Amniotic epithelial cell (primary cell): ENCODE measurements at places on chromosomes 6 and 20.

DNA sequence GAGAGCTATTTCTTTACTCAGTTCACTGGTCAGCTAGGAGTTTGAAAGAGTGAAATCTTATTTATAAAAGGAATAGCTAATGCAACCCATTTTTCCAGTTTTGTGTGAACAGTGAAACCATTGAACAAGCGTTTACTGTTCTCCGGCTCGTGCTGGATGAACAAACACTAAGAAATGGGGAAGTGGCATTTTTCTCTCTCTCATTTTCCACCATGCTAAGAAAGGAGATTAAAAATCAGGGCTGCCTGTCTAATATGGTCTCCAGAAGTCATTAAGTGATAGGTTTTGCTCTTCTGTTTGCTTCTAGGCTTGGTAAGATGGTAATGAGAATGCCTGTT is 774 bp upstream of the SFT2D1 start:
- DNase-seq, result no peak

DNA sequence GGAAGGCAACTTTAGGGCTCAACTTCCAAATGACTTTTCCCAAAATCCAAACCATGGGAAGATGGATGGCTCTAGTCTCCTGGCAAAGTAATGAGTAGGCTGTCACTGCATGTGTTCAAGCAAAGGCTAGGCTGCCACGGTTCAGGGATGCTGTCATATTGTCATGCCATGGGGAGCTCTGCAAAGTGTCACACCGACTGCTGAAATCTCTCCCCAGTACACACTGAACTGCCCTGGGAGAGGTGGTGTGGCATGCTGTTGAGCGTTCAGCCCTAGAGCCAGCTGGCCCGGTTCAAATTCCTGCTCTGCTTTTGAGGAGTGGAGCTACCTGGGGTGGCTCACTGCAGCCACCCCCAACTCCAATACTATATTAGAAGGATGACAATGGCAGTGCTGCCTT is 115.9 kb downstream of the LRFN2 start:
- no peak for DNase-seq

DNA sequence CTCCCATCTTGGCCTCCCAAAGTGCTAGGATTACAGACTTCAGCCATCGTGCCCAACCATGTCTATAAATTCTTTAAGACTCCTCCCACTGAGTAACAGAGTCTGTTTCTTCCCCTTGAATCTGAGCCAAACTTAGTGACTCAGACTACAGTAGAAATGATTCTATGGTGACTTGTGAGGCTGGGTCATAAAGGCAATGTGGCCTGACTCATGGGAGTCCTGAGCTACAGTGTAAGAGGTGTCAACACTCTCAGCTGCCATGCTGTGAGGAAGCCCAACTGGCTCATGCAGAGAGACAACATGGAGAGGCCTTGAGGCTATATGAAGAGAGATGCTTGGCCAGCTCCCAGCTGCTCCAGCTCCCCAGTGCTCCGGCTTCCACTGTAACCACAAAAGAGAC is 5.2 kb upstream of the NRSN2 start:
- DNase-seq, result peak; percentile 87

GRCh38 chr6:23410439-23410838 is 715.6 kb upstream of the NRSN1 start:
- DNase-seq, result no peak

- DNase-seq, result no peak
These were observed 42.7 kb downstream of the MGME1 start for GRCh38 chr20:18011482-18011881.

DNA sequence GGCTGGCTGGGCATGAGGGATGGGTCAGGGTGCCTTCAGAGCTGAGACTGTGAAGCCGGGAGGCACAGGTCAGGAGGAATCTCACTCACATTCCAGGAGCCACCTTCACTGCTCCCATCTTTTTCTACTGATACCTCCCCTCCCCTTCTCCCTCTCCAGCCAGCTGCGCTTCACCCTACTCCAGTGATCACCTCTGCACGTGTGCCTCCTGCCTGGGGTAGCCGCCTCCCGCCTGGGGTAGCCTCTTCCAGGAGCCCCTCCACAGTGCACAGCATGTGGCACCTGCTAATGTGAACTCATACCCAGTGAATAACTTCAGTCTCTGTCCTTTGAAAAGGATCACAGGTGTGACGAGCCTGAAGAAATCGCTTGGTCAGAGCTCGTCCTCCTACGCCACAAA is 232.6 kb downstream of the TMEM242 start:
- no peak for DNase-seq

- no peak for DNase-seq
These were observed 25.6 kb upstream of the ARMH2 start for GRCh38 chr6:24824142-24824938.

DNA sequence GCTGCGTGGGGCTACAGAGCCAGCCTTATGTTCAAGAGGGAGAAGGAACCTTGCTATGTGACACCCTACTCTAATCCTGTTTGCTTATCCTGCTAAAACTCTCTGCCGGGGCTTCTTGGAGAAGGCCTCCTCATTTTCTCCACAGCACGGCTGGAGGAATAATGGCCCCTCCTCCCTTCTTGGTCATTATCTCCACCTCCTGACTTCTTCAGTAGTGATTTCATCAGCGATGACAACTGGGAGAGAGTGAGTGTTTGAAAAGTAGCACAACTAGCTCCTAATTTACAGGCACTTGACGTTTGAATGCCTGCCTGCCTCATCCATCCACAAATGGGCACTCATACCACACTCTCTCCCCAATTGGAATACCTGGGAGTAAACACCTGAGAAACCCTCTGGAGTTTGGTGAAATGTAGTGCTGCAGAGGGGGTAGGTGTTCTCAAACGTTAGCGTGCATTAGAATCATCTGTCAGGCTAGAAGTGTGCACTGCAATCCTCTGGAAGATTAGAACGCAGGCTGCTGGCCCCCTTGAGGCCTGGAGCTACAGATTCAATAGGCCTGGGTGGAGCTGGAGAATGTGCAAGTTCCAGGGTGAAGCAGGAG is 148.5 kb downstream of the FOXC1 start:
- DNase-seq, result peak; percentile 8

DNA sequence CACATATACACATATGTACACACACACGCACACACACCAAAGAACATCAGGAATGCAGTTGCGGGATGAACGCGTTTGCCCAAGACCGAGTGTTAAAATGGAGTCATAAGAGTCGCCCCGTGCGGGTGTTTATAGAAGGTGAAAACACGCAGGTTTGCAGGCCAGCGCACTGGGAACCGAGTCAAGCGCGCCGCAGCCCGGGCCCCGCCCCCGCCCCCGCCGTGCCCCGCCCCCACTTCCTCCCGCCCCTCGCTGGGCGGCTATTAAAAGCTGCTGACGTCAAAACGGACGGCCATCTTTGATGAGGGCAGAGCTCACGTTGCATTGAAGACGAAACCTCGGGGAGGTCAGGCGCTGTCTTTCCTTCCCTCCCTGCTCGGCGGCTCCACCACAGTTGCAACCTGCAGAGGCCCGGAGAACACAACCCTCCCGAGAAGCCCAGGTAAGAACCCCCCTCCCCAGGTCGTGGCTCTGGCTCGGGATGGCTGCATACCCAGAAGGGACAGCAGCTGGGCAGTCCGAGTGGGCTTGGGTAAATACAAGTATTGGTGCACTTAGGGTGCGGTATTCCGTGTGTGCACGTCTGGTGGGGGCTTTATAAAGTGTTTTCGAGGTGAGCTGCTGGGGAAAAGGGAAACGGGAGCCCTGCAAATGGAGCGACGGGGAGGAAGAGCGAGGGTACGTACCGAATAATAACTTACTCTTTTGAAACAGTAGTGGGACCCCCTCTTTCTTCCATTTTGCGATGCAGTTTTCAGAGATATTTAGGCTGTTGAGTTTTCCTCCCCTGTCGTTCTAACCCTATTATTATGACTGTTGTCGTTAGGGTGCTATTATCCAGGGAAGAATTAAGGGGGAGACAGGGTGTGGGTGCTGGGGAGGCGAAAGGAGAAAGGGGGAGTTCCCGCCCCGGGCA is at the start of gene SNAP25:
Gene SNAP25, plus strand, starts transcription at position 295 of the 916 bp plus-strand sequence. CDS start 56,662 bp downstream, outside the sequence.
- DNase-seq, result peak; percentile 94

DNA sequence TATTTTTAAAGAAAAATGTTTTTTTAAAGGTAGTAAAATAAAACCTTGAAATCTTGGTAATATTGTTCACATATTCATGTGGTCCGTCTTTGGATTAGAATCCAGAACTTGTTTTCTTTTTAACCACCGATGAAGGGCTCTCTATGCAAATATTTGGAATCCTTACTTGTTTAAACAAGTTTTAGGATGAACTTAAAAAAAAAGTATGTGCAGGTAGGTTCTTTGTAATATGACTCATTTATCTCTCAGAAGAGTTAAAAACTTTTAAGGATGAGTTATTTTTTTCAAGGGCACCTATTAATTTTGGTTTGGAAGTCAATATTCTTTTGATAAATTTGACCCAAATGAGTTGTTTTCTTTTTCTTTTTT is 8.9 kb downstream of the DSP start:
- no peak for DNase-seq

- no peak for DNase-seq
These were observed 6.7 kb downstream of the APMAP start for GRCh38 chr20:24985802-24986201.

DNA sequence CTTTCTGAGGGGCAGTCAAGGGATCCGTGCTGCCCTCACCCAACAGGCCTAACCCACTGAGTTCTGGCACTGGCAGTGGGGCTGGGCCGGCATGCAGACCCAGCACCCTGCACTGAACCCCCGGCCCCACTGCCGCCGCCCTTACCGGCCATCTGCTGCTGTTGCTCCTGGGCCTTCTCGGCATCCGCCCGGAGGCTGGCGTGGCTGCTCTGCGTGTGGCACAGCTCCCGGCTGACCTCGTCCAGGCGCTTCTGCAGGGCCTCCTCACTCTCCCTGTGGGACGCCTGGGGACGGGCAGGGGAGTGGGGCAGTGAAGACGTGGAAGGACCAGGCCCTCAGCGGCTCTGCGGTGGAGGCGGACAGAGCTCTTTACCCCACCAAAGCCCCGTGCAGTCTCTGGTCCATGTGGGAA is 52.4 kb downstream of the RRBP1 start:
- DNase-seq, result no peak

DNA sequence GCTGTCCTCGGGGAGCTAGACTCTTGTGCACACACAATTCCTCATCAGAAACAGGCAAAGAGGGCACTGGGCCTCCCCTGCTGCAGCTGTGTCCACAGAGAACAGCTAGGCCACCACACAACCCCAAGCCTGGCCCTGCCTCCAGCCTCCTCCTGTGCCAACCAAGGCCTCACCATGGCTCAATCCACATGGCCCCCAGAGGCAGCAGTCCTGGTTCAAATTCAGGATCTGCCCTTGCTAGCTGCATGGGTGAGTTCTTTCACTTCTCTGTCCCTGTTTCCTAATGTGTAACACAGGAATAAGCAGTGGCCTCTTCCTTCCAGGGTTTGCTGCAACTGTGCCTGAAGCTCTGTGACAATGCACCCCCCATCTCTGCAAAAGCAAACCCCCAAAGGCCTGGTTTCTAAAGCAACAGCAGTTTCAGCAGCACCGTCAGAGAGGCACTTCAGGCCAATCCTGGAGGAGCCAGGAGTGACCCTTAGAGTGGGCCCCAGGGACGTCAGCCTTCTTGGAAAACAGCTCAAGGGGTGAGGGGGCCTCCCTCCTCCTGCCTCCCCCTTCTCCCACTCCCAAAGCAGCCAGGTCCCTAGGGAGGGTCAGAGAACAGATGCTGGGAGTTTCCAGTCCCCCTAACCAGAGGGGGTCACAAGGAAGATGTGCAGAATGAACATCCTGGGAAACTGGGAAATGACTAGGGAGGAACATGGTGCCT is 2.2 kb downstream of the ADISSP start:
- no peak for DNase-seq

DNA sequence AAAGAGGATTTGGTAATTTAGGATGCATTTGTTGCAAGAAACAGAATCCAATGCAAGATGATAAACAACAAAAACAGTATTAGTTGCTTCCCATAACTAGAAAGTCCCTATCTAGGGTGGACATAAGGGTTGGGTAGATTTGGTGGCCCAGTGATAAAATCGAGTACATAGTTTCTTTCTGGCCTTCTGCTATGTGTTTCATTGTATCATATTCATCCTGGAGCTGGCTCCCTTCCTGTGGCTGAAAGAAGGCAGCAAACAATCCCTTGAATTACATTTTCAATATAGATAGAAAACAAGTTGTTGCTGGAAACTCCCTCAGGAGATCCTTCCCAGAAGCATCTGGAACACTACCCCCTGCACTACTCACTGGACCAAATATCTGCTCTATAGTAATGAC is 135.1 kb downstream of the ID4 start:
- no peak for DNase-seq

DNA sequence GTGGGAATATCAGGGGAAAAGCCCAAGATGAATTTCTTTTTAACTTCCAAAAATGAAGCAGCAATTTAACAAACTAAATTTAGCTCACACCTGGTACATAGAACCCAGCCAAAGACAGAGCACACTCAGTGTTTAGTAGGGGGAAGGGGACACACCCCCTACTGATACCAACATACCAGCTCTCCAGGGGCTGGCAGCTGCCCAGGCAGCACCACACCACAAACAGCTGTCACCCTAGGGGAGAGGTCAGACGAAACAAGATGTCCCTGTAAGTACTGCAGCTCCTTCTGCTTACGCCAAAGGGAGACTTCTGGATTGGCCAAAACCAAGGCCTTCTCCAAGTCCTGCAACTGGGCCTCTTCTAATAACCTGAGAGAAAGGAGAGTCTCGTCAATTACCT is 26.0 kb downstream of the MDN1 start:
- DNase-seq, result no peak

GRCh38 chr6:33759887-33760629 is 13.4 kb upstream of the IP6K3 start:
- DNase-seq, result no peak

DNA sequence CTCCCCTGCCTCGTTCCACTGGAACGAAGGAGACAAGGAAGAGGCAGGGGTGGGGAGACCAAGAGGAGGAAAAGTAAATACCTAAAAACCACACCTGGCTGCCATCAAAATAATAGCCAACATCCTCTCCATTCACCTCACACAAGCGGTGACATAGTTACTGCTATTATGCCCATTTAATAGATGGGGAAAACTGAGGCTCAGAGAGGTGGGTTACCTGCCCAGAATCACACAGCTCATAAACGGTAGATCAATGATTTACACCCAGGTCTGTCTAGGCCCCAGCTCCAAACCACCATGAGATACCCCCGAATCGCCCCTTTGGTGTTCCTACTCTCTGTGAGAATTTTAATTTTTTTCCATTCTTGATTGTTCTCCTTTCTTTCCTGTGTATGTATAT is 253.8 kb downstream of the BMP7 start:
- DNase-seq, result no peak

GRCh38 chr6:20921578-20921977 is 387.3 kb downstream of the CDKAL1 start:
- DNase-seq, result peak; percentile 41
